ENCODE measurements at places on chromosomes 5 and 9.

DNA sequence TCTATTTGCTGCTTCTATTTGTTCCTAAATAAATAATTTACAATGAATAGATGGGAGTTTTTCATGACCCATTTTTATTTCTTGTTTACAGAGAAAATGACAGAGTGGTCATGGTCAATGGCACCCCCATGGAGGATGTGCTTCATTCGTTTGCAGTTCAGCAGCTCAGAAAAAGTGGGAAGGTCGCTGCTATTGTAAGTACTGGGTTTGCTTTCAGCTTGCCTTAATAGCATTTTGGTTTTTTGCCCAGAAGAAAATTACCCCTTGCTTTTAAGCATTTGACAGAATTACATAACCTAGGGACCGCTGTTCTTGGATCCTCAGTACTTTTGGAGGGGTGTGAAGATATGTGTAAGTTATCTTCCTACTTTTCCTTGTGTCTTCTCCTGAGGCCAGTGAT, 44.1 kb downstream of the TJP2 start:
- peak; percentile 46 for DNase-seq

DNA sequence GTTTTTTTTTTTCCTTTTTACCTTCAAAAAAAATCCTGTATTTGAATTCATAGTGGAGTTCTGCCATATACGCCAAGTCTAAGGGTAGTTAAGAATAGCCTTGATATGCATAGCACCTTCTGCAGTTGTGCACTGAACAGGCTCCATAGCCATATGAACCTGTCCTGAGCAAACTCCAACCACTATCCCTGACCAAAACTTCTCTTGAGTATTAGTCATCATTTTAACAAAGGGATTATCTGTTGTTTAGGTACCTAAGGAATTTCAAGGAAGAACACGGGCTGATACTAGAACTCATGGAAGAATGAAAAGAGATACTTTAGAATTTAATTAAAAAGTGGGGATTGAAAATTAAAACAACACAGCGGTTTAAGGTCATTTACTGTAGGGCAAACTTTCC, 1.9 kb upstream of the FBXO38 start:
- DNase-seq: no peak

- DNase-seq: no peak
Measured at GRCh38 chr5:107860044-107860443, 189.3 kb upstream of the EFNA5 start.

GRCh38 chr9:116572095-116572748, 114.9 kb upstream of the TRIM32 start:
- peak; percentile 7 for DNase-seq

DNA sequence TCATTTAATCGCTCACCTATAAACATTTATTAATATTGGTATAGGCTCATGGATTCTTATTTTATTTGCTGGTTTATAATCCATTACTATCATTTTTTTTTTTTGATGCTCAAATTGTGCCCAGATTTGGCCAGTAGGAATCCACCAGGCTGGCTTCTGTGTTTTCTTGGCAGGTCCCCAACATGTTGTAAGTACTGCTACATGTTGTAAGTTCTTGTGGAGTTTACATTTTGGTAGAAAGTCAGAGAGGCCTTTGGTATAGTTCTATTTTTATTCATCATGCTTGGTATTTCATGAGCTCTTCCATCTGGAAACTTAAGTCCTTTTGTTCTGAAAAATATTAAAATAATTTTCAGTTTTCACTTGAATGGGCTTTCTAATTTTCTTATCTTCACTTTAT, 47.1 kb downstream of the MAT2B start:
- DNase-seq: no peak

- no peak for DNase-seq
Measured at GRCh38 chr5:54528633-54529209, 11.2 kb downstream of the SNX18 start.

DNA sequence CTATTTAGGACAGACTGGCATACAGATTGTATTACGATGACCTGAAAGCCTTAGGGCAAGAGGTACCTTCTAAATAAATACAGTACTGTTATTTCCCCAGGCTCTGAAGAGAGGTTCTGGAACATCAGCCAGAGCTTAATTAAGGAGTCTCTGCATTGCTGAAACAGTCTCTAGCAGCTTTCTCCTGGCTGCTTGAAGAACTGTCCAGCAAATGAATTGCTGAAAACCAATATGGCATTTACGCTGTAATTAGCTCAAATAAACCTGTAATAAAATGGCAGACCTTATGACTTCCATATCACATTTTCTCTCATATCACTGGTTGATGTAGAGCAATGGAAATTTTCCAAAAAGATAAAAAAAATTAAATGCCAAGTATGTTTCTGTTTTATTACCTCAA, 636.3 kb downstream of the GABRG2 start:
- DNase-seq: no peak

GRCh38 chr9:121445986-121446385, 53.7 kb downstream of the GGTA1 start:
- DNase-seq: no peak

GRCh38 chr5:4737868-4738267, 402.3 kb upstream of the ADAMTS16 start:
- no peak for DNase-seq

DNA sequence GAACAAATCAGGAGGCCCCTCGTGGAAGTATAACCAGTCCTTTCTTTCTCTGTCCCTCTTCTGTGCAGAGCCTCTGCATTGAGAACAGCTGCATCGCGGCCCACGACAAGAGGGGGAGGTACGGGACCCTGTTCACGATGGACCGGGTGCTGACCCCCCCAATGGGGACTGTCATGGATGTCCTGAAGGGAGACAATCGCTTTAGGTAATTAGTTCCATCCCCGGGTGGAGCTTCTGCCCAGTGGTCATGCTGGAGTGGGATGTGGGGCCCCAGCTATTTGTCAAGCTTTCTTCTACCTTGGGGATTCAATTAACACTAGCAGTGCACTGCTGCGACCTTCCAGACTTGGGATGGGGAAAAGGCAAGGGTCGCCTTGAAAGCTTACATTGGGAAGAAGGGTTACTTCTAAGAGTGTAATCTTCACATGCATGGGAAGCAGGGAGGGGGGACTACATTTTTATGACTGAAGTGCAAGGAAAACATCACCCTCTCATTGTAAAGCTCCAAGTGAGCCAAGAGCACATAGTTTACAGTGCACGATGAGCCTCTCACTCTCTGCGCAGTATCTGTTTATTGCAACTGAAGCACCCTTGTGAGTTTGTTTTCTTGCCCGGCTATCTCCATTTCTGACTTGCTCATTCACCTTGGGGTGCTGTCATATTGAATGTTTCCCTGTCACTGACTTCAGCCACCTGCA, 27.0 kb downstream of the TGFBI start:
- DNase-seq: no peak

GRCh38 chr5:154248691-154249090, 58.2 kb downstream of the GALNT10 start:
- DNase-seq: no peak

GRCh38 chr5:135862086-135862485, 27.6 kb downstream of the SLC25A48 start:
- no peak for DNase-seq

- no peak for DNase-seq
Measured at GRCh38 chr5:135392256-135392655, 6.8 kb downstream of the MACROH2A1 start.

DNA sequence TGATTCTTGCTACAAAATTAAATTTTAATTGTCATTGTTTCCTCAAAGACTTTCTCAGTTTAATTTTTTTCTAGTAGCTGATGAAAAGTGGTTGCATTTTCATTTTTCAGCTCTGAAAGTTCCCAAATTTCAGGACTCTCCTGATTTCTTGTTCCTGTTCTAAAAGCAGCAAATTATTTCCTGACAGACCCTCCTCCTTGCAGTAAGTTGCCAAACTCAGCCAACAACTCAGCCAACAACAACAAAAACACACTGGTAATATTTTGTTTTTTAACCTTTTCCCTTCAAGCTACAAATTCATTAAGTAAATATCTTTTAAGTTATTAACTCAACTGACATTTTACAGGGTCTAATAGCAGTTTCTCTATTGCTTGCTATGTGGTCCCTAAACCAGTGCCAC, 487.8 kb upstream of the NUDT12 start:
- DNase-seq: no peak

All from DMS79 treated with DMSO at 0.1 percent for 48 hours (cell line).